ENCODE measurements at places on chromosomes 2 and 18.

GRCh38 chr2:74447230-74447999, 5.7 kb upstream of the RTKN start:
- no peak for DNase-seq

- DNase-seq: no peak
These were observed 134.6 kb upstream of the KLHL29 start for GRCh38 chr2:23250371-23250770.

- DNase-seq: no peak
These were observed 282.0 kb downstream of the CALCRL start for GRCh38 chr2:187165936-187166610.

- DNase-seq: no peak
These were observed 9.0 kb upstream of the ATRAID start for GRCh38 chr2:27202854-27203253.

DNA sequence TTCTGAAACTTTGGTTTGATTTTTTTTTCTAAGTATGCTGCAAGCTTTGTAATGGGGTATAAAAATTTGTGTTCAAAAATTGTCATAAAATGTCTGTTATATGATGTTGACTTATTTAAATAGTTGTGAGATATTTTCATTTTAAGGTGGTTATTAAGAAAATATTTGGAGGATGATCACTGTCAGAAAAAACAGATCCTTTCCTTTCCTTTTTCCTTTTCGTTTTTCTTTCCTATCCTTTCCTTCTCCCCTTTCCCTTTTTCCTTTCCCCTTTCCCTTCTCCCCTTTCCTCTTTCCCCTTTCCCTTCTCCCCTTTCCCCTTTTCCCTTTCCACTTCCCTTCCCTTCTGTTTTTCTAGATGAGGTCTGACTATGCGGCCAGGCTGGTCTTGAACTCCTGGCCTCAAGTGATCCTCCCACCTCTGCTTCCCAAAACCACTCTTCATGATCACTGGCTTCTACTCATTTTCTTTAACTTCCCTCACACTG, 640.5 kb downstream of the PLCL1 start:
- DNase-seq: no peak
